ENCODE measurements at places on chromosomes 13 and 19.

- DNase-seq: no peak
These were observed 4.2 kb upstream of the JSRP1 start for GRCh38 chr19:2260341-2260805.

DNA sequence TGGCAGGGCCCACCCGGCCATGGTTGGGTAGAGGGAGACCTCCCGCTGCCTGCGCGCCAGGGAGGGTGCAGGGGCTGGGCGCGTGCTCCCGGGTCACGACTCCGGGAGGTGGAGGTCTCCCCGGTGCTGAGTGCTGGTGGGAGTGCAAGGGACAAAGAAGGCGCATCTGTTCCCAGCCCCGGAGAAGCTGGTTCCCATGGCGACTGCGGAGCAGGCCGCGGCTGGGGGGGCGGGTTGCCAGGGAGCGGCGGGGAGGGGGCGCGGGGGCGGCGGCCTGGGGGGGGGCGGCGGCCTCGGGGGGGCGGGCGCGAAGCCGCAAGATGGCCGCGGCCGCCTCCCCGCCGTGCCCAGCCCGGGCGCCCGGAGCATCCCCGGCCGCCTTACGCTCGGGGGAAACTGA is 1.2 kb downstream of the CBARP start:
- DNase-seq: no peak

DNA sequence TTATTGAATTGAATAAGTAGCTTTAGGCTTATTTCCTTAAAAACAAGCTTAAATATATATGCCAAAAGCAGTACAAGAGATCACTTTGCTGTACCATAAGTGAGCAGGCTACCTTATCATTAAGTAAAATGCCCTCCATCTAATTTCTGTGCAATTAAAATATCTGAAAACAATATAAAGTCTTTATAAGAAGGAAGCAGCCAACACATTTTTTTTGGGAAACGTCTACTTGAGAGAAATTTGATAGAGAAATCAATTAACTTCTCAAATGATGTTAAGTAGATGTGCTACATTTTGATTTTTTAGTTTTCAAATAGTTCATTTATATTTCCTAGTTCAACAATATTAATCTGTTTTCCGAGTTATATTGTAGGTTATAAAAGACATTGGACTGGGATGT is 52.5 kb downstream of the GPC5 start:
- DNase-seq: no peak

DNA sequence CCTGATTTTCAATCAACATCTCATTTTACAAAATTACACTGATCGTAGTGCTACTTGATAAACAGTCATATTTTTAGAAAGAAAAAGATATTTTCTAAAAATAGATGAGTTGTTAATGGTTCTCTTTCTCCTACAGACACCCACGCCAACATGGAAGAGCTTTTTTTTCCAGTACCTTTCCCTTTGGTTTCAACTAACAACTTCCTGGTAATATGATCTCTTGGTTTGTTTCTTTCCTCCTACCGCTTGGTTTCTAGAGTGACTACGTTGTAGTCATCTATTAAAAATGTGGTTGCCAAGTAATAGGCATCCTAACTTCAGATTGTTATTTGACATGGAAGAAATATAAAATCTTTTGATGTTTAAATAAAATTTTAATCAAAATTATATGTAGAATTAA is 189.0 kb downstream of the LACC1 start:
- peak; percentile 45 for DNase-seq

DNA sequence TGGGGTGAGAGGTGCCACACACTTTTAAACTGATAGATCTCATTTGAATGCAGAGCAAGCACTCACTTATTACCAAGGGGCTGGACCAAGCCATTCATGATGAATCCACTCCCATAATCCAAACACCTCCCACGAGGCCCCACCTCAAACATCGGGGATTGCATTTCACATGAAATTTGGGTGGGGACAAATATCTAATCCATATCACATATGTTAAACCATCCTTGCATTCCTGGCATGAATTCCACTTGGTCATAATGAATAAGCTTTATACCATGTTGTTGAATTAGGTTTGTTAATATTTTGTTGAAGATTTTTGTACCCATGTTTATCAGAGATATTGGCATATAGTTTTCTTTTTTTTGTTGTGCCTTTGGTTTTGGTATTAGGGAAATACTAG is 1198.7 kb upstream of the ATXN8OS start:
- no peak for DNase-seq

DNA sequence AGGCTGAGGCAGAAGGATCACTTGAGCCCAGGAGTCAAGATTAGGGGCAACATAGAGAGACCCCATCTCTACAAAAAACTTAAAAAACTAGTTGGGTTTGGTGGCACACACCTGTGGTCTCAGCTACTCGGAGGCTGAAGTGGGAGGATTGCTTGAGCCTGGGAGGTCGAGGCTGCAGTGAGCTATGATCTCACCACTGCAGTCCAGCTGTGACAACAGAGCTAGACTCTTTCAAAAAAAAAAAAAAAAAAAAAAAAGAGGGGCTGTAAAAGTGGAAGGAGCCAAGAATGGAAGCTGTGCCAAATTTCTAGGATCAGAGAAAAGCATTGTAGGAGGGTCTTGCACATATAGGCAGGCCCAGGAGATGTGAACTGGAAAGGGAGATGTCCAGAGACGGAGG is 9.6 kb downstream of the DNASE2 start:
- DNase-seq: no peak

DNA sequence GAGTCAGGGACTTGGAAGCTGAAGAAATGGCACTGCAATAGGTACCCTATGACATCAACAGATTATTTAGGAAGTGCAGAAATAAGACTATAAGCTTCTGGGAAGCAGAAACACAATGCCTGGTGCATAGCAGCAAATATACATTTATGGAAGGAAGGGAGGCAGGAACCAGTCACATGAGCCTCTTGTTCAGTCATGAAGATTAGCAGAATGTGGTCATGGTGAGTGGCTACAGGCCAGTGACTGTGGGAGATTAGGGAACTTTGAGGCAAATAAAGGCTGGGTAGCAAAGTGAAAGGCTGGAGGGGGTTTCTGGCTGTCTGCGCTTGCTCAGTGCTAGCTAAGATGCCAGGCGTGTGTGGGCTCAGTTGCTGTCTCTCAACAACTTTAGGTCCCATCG is 96.3 kb downstream of the EPSTI1 start:
- no peak for DNase-seq

DNA sequence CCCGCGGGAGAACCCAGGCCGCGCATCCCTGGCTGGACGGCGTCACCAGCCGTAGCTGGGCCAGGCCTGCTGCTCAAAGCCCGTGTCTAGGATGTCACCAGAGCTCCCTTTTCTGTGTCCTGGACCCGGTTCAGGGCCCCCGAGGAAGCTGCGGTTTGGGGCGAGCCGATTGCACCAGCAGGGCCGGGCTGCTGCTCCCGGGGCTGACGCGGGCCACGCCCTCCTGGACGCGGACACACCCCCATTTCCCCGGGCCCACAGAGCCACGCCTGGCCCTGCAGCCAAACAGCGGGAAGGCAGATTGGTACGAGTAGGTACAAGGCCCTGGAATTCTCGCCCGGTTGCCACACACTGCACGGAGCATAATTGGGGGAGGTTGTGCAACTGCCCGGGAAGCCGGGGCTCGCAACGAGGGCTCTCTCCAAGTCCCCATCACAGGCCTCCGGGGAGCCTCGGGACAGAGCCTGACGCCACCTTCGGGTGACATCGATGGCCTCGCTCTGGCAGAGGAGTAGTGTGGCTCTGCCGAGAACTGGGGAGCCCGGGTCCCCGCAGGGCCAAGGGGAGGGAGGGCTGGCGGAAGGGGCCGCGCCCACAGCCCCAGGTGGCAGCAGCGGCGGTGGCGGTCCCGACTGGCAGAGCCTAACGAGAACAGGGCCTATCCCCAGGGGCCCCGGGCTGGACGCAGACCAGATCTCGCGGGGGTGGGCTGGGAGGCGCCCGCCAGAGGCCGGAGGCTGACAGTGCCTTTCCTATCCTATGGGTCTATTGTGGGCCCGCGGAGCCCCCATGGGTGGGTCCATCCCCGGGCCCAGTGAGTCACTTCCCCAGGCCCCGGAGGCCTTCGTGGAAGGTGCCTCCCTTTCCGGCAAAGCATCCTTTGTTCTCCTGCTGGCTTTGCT is 23.5 kb downstream of the KCTD15 start:
- DNase-seq: peak; percentile 45

Data from skeletal muscle cell (primary cell).